ENCODE measurements at places on chromosomes 3 and 15.

DNA sequence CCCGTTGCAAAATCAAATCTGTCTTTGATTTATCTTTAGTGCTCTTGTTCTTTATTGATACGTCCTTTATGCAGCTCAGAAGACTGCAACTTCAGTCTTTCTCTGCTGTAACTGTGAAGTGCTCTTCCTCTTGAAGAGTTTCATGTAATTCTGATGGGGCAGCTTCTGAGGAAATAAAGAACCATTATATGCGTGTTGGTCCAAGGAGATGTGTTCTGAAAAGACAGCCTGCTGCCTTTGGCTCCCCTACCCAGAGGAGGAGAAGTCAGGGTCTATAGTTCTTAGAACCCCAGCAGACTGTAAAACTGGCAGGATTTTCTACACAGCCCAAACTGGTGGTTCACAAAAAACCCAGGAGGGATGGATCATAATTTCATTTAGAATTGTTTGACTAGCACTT is 22.4 kb upstream of the ABHD10 start:
- no peak for DNase-seq

DNA sequence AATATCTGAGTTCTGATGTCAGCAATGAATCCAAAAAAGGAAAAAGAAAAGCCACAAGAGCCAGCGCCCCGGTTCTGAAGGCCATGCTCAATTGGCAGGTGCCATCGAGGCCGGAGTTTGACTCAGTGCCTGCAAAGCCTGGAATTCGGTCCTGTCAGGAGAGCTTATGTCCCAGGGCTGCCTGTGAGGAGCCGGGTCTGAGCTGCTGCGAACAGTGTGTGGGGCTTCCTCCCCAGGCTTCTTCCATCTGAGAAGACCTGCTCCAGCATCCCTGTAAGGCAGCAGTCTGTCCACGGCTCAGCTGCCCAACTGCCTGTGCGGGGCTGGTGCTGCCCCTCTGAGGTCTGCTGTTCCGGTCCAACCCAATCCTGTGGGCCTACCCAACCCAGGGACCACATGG is 46.1 kb downstream of the ROPN1B start:
- DNase-seq, result no peak

- DNase-seq, result no peak
These were observed 1.3 kb downstream of the CTNNB1 start for GRCh38 chr3:41200669-41201021.

GRCh38 chr15:81966631-81967030 is 79.2 kb downstream of the MEX3B start:
- DNase-seq, result no peak

- DNase-seq, result no peak
These were observed 79.6 kb upstream of the SPATA12 start for GRCh38 chr3:56980798-56981390.

GRCh38 chr3:50574444-50574831 is 5.1 kb downstream of the HEMK1 start:
- no peak for DNase-seq

- DNase-seq, result no peak
These were observed 57.2 kb downstream of the NIPA2 start for GRCh38 chr15:22895465-22896190.

DNA sequence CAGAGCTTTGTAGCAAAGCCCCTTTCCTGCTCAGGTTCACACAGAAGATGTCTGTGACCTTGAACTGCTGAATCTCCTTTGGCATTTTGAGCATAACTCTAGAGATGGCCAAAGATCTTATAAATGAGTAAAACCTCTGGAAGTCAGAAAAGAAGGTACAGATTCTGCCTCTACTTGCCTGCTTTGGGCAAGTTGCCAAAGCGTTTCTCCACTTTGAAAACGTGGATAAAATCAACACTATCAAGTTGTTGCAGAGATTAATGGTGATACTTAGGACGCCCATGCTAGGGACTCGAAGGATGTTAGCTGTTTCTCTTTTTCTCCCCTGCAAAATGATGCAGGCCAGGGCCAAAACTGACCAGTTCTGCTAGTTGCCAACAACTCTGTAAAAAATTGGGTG is 68.0 kb upstream of the CMTM7 start:
- DNase-seq, result no peak

DNA sequence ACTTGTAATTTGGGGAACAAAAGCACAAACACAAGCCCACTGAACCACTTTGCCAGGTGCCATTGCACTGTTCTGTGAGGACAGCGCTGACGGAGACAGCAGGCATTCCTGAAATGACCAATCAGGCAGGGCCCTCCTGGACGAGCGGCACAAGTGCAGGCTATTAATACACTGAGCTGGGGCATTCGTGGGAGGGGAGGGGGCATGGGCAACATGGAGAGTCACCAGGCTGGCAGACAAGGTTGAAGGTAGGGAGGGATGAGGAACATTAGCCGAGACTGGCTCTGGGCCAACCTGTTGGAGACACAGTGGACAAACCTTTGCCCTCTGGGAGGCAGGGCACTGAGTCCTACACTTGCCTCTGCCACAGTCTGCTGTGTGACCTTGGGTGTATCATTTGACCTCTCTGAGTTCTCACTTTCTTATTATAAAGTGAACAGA is 45.6 kb downstream of the NOX5 start:
- no peak for DNase-seq

GRCh38 chr3:59467476-59467875 is 417.7 kb upstream of the CFAP20DC start:
- DNase-seq, result no peak

DNA sequence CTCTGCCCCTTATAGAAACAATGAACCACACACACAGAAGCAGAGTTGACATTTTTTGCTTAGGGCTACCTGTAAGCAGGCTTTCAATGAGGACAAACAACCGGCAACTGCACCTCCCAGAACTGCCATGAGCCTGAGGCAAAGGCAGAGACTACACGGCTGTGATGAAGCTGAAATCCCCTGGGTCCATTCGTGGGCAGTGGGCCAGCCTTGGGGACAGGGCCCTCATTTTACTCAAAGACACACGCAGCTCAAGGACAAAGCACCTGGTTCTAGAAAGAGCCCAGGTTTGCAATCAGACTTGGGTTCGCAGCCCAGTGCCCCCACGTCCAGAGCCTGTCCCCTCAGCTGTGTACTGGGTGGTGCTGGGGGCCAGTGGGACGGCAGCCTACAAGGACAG is 17.9 kb downstream of the FAM174B start:
- no peak for DNase-seq

DNA sequence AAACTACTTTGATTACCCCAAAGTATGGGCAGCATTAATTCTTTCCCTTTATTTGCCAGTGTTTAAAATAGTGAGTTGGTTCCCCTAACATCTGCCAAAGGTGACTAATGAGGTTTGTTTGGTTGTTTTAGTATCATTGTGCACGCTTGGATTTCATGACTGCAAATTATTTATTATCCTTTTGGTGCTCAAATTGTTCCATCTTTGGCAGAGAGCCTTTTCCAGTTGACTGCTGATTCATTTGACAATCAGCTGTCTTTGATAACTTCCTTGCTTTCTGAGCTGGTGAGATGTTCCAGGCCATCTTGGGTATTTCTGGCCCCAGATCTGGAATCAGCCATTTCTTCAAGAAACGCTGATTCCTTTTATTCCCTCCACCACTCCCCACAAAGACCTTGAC is 8.9 kb downstream of the DLEC1 start:
- DNase-seq, result no peak

DNA sequence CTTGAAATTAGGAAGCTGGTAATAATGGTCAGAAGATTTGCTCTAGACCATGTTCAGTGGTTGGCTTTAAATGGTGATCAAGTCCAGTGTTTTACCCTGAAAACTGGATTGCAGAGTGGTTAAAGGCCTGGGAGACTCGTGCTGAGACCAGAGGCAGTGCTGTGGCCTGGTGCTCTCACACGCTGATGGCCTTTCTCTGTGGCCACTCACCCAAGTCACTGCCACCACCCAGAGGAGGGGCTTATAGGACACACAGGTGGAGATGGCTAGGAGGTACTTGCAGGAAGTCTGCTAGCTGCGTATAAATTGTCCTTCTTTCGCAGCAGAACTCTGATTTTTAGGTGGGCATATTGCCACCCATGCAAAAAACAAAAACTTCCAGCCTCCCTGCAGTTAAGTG is 6.2 kb upstream of the EHD4 start:
- no peak for DNase-seq

DNA sequence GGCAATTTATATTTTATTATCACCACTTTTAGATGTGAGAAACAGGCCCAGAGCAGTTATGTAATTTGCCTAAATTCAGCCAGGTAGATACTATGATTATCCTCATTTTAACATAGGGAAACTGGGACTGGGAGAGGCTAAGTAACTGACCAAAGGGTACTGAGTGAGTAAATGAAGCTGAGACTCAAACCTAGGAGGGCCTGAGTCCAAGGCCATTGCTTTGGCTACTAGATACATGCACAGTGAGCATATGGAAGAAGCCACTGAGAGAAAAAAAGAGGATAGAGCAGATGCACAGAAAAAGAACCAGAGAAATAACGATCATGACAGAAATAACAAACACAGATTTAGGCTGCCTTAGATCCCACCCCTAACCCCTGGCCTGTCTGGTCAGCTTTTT is 33.6 kb downstream of the USF3 start:
- no peak for DNase-seq

DNA sequence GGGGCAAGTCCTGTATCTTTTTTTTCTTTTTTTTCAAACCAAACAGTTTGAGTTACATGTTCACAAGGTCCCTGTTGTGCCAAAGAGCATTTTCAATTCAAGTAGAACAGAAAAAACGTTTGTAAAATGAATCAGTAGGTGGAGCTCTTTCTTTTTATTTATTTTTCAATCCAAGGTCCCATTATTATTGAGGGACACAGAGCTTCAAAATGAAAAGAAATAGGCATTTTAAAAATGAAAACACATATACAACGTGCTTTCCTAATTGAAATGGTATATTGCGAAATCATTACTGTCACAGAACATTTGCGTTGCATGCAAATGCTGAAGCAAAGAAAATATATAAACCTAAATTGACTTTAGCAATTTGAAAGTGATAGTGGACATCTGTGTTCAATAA is 711.0 kb downstream of the MECOM start:
- DNase-seq, result peak; percentile 12

DNA sequence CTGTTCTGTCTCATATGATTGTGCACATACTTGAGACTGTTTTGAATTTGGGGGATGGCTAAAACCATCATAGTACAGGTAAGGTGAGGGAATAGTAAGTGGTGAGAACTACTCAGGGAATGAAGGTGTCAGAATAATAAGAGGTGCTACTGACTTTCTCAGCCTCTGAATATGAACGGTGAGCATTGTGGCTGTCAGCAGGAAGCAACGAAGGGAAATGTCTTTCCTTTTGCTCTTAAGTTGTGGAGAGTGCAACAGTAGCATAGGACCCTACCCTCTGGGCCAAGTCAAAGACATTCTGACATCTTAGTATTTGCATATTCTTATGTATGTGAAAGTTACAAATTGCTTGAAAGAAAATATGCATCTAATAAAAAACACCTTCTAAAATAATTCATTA is 5.1 kb downstream of the CCR5 start:
- DNase-seq, result no peak

GRCh38 chr3:40872258-40872920 is 326.9 kb upstream of the CTNNB1 start:
- DNase-seq, result no peak

DNA sequence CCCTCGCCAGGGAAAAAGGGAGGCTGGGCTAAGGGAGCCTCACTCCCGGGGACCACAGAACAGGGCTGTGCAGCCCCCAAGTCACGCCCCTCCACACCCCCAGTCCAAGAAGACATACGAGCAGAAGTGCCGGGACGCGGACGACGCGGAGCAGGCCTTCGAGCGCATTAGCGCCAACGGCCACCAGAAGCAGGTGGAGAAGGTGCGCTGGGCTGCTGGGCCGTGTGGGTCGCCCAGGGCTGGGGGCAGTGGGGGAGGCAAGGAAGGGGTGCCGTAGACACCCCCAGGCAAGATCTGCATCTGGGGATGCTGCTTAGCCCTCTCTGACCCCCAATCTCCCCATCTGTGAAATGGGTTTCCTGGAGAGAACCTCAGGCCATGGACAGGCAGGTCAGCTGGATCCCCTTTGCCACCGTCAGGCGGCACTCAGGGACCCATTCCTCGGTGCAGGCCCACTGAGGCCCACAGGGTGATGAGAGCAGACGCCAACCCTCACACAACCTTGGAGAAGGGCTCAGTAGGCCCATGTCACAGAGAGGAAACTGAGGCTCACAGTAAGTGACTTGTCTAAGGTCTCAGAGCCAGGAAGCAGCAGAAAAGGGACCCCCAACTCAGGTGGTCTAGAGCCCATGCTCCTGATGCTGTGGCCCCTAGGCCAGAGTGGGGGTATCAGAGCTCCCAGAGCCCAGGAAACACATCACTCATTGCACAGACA is 33.7 kb downstream of the PSTPIP1 start:
- no peak for DNase-seq

- no peak for DNase-seq
These were observed 26.3 kb downstream of the NGRN start for GRCh38 chr15:90291679-90292356.

DNA sequence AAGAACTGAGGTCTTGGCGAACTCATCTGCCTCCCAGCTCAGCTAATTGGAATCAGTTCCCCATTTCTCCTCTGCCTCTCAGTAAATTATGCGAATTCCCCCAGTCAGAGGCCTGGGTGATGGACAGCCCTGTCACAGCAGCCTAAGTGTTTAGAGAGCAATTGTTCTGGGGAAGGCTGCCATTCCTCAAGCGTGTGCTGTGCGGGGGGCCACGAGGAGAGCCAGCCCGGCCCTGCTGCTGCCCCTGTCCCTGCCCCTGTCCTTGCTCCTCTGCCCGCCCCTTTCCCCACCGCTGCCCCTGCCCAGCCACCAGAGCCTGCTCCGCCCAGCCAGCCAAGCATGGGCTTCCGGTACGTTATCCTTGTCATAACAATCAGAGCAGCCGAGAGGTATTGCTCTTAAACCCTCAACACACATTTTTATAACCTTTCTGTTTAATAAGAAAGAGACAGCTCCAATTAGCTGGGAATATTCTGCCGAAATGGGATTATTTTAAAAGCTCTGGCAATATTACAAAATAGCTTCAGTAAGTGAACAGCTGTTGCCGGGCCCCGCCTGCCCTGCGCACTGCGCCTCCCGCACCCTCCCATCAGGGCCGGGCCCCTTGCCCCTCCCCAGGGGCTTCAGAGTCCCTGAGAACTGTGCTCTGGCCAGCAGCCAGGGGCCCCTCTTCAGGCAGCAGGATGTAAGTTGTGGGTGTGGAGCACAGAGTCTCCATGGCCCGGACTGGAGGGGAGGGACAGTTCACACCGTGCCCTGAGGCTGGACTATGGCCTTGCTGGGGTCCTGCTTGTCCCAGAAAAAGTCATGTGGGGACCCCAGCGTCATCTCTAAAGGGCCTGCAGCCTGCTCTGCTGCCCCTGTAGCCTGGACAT is 12.4 kb upstream of the CACNA2D2 start:
- DNase-seq, result no peak

- DNase-seq, result no peak
These were observed 19.2 kb downstream of the EXOSC7 start for GRCh38 chr3:44995142-44995770.

DNA sequence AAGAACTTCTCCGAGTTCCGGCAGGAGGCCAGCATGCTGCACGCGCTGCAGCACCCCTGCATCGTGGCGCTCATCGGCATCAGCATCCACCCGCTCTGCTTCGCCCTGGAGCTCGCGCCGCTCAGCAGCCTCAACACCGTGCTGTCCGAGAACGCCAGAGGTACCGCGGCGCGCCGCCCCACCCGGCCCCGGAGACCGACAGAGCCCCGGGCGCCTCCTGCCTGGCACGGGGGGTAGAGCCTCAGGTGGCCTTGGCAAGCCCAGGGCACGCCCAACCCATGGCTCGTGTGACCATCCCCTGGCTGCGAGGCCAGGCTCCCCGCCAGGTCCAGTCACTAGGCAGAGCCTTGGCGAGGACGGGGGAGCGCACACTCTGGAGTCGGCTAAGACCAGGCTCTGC is 134.1 kb downstream of the LRRK1 start:
- DNase-seq, result no peak

GRCh38 chr3:56322862-56323261 is 145.4 kb downstream of the ERC2 start:
- no peak for DNase-seq

Data from NCI-H1048 (cell line).